ENCODE measurements at places on chromosomes 4 and X.
A peak's percentile ranks its signal among the peaks of the same experiment; 100 is the strongest.

DNA sequence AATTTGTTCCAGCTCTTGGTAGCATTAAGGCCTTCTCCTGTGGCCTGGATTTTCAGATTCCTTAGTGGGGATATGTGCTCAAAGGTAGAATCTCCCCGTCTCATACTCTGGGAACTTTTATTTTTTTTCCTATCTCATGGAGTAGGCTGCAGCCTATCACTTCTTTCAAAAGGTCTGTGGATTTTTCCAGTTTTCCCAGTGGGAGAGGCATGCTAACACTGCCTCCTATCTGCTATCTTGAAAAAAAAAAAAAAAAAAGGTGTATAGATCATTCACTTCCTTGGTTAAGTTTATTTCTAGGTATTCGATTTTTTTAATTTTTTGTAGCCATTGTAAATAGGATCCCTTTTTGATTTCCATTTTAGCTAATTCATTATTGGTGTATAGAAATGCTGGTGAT lies 67.1 kb downstream of the IL15 start:
- DNase-seq = no peak

- no peak for DNase-seq
These were observed 46.3 kb upstream of the VCX3B start for GRCh38 chrX:8418301-8418700.

DNA sequence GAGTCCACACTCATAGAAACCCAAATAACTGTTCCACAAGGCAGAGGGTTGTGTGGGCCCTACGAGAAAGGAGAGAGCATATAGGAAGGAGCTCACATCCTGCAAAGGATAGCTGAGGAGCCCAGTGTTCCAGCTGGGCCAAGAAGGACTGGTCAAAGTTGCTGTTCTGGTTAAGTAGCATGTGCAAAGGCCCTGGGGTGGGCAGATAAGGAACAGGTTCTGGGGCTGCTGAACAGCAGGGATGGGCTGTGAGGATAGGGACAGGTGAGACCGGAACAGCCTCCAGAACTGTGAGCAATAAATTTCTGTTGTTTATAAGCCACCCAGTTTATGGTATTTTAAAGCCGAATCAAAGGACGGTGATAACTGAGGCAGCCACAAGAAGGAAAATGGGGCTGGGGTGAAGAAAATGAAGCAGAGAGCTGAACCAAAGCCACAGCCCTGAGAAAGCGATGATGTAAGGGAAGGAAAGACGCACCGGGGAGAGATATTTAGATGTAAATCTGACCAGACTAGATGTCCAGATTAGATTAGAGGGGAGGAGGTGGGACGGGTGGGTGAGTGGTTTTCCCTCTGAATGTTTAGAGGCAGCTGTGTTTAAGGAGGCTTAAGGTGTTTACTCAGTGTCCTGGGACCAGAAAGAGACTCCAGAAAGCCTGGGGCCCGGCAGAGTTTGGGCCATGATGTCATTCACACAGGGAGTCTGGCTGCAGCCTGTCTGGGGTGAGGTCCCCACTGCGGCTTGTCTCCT lies 180.8 kb upstream of the BCOR start:
- DNase-seq = no peak

DNA sequence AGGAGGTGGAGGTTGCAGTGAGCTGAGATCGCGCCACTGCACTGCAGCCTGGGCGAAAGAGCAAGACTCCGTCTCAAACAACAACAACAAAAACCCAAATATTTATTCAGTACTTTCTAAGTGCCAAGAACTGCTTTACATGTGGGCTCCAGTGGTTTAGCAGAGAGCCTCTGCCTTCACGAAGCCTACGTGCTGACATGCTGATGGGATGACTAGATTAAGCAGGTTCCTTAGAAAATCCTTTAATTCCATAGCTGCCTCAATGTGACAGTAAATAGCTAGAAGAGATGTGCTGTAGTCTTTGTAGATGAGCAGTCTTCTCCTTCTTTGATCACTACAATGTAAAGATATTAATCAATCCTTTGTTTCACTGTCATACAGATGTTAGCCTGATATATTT lies 49.6 kb downstream of the TAPT1 start:
- DNase-seq = no peak

DNA sequence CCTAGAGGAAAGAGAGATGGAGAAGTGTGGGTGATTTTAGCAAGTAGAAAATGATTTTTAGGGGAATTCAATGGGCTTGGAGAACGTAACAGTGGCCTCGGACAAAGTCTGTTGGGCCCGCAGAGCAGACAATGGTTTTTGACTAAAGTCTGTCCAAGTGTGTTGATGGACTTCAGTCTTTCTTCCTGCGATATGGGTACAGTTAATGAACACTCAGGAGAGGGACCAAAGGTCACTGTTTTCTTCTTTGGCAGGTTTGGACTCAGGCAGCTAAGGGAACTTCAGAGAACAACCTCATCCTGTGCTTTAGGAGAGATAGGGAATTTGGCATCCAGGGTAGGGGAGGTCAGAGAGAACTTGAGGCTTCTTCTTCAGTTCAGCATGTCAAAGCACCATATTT lies 38.0 kb downstream of the CC2D2A start:
- DNase-seq = no peak

- DNase-seq = no peak
These were observed 123.0 kb downstream of the RASGEF1B start for GRCh38 chr4:81348778-81349094.

- no peak for DNase-seq
These were observed 399.2 kb downstream of the IL15 start for GRCh38 chr4:142035566-142035965.

- no peak for DNase-seq
These were observed 145.9 kb downstream of the CPEB2 start for GRCh38 chr4:15148199-15148598.

DNA sequence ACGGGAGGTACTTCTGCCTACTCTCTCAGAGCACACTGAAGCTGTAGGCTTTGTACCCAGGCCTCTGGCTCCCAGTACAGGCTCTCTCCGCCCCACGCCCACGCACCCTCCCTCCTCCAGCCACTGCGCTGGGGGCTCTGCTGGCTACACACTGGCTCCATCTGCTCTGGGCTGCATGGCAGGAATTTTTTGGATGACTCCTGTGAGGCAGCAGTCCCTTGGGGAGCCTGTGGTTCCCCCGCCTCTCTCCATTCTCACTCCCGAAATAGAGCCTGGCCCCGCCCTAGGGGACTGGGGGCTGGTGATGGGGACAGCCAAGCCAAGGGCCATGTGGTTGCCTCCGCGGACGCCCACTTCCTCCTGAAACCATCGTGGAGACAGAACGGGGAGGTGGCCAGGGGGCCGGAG lies 58.1 kb upstream of the ADRA2C start:
- no peak for DNase-seq

DNA sequence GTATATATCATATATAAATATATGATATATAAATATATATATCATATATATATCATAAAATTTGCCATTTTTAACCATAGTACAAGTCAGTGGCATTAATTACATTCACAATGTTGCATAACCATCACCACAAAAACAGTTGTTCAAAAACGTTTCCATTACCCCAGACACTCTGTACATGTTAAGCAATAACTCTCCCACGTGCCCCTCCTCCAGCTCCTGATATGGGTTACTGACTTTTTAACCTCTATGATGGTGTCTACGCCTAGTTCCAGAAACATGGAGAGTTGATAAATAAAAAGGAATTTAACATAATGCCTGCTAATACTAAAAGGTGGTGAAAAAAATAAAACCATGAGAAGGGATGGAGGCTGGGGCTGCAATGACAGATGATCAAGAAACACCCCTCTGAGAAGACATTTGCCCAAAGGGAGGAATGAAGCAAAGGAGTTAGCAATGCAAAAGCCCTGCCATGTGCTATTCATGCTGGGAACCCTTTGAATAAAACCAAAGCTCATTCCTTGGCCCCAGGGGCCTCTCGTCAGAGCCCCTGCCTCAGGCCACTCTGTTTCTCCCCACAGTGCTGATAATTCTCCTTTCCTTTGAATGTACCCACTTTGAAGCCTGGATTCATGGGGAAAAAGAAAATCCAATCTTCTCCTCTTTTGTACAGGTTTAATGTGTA lies 144.3 kb downstream of the NWD2 start:
- no peak for DNase-seq

GRCh38 chr4:36757580-36758311 lies 476.3 kb downstream of the DTHD1 start:
- DNase-seq = no peak

- peak; percentile 81 for DNase-seq
These were observed 9.8 kb upstream of the BCOR start for GRCh38 chrX:40107291-40108161.

DNA sequence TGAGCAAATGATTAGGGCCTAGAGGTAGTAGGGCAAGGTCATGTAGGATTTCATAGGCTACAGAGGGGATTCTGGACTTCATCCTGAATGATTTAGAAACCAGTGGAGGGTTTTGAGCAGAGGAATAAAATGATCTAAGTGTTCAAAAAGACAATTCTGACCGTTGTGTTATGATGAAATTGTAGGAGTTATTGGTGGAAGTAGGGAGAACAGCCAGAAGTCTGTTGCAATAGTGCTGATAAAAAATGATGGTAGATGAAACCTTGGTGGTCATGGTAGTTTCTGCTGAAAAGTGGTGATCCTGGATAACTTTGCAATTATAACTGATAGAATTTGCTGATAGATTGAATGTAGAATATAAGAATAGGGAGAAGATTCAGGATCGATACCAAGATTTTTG lies 60.2 kb downstream of the MID1IP1 start:
- no peak for DNase-seq

GRCh38 chr4:3422241-3422801 lies 19.4 kb upstream of the HGFAC start:
- no peak for DNase-seq

- no peak for DNase-seq
These were observed 60.9 kb upstream of the TRPC3 start for GRCh38 chr4:122012735-122013134.

DNA sequence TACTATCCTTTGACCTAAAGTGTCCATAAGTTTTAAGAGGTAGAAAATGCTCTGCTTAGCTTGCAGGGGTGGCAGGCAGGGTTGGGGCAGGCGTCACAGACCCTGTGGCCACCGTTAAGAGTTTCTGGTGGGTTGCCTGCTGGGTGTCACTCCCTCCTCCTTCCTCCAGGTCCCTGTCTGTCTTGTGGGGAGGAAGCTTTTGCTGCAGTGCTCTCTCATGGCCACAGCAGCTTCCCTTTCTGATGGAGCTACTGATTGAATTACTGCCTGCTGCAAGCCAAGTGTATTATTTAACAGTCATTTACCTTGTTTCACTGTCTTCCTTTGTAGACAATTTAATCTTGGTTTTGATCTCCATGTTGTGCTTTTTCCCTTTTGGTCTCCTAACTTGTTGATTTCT lies 384.6 kb downstream of the IDS start:
- no peak for DNase-seq

GRCh38 chr4:116952530-116953136 lies 132.7 kb downstream of the TRAM1L1 start:
- DNase-seq = no peak

DNA sequence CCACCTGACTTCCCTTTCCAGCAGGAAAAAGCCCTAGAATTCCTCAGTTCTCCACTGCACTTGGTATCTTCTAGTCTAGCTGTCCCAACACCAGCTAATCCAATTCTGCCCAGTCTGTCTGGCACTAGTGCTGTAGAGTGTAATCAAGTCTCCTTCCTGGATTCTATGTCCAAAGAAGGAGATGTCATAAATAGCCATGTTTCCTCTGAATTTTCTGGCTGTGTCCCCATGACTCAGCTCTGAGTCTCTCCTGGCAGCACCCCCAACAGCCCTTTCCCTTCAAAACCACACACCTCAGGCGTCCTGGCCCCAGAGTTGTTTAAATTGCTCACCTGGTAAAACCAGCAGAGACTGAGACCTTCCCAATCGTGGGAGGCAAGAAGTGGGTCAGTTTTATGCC lies 197.2 kb downstream of the GRXCR1 start:
- no peak for DNase-seq

GRCh38 chr4:9994246-9994847 lies 26.9 kb downstream of the SLC2A9 start:
- DNase-seq = no peak

DNA sequence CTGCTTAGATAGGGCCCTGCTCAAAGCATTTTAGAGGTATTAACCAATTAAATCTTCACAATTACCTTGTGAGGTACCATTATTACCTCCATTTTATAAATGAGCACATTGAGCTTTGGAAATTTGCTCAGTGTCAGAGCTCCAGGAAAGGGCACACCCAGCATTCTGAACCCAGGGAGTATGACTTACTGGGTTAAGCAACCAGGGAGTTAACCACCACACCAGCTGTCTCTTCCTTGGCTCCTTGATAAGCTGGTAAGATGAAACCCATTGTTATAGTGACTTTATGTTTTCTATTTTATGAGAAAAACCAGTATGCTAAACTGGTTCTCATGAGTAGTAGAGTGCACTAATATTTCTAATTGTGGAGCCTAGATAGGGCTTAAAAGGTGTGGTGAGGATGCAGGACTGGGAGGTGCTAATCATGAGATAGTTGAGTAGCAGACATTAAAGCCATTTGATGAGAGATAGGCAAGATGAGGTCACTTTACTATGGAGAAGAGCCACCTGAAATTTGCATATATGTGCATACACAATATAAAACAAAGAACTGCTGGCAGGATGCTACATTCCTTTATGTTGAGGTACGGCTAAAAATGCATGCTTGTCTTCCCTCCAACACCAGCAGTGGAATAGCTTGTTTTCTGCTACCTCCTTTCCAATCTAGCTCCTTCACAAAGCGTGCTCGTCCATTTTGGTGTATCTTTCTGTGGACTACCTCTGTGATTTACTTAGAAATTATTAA lies 556.1 kb downstream of the SPRY1 start:
- no peak for DNase-seq

DNA sequence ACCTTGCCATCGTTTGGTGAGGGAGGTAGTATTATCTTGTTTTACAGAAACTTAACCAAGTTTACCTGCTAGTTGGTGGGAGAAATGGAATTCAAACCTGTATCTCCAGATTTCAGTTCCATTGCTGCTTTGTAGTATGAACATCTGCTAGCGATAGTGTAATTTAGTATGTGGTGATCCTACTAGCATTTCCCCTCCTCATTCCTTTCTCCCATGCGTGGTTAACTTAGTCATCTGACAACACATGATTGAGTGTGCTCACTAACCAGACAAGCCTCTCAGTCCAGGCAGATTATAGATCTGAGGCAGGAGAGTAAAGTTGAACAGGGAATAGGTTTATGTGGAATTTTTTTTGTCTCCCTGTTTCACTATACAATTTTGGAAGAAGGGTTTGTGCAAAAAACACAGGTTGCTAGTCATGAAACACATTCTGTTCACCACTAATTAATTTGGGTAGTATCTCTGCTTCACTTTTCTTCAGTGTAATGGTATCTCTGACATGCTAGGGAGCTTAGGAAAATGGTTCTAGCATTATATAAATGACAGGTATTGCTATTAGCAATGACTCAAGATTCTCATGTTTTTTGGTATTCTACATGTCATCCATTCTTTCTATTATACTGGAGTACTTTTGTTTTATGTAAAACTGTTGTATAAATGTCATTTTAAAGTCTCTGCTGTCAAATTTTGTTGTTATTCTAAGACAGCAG lies 21.7 kb downstream of the RBPJ start:
- DNase-seq = no peak

DNA sequence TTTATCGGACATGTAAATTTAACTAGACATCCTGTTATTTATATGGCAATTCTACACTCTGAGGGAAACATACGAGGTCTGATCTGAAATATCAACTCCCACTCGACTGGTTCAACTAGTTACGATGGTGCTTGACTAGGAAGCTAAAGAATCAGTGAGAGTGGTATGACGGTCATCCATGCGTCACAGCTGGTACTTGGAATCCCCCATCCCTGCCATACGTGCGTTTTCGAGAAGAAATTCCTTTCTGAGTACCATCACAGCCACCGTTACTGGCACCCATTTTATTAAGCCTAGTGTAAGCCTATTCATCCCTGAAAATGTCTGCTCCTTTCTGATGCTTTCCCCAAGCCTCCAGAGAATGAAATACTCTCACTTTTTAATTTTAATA lies 695 bp upstream of the PIGA start:
- peak; percentile 54 for DNase-seq

Data from NCI-H345 (cell line).